AG09319 (cell line): ENCODE measurements at places on chromosomes 6 and 20.
A peak's percentile ranks its signal among the peaks of the same experiment; 100 is the strongest.

DNA sequence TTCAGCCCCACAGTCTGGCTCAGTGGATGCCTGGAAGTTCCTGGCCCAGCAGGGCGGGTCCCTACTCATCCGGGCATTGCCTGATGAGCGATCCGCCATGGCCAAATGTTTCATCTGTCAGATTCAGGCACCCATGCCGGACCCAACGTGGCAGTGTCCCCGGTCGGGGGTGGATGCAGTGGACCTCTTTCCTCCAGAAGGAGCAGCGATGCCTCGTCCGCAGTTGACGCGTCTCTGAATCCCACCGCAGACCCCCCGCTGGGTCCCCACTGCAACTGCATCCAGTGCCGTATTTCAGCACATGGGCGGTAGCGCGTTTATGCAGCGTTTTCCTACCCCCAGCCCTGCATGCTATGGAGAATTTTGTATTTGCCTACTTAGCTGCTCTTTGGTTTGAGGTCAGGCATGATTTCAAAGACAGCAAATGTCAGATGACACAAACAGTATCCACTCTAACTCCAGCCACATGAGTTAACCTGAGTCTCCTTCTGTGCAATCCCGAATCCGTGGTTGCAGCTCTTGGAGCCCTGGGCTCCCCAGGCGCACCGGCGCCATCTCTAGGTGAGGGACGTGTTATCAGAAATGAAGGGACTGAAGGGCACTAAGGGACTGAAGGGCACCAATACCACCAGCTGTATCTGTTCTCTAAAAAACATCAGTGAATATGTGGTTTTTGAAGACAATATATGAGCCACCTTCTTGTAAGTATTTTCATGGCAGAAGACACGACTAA is 72.6 kb upstream of the THBS2 start:
- DNase-seq = no peak

- no peak for DNase-seq
These were observed 212.4 kb upstream of the RUNX2 start for GRCh38 chr6:45115696-45116095.

GRCh38 chr20:40945754-40946450 is 82.7 kb upstream of the TOP1 start:
- peak; percentile 44 for DNase-seq

- DNase-seq = no peak
These were observed 18.6 kb downstream of the KCNK17 start for GRCh38 chr6:39295611-39296011.

GRCh38 chr6:15621203-15622044 is 41.4 kb downstream of the DTNBP1 start:
- DNase-seq = no peak

GRCh38 chr6:132333639-132334520 is 67.4 kb downstream of the MOXD1 start:
- DNase-seq = peak; percentile 32

- DNase-seq = no peak
These were observed 7.3 kb upstream of the MAVS start for GRCh38 chr20:3839328-3839727.

GRCh38 chr6:14717307-14717706 is 528.6 kb upstream of the JARID2 start:
- DNase-seq = no peak
